ENCODE measurements at places on chromosomes 16 and 17.

GRCh38 chr16:67226804-67227566 lies at the start of gene TMEM208:
TMEM208 (plus strand) TSS chr16:67227130; CDS start chr16:67227219, 89 bp downstream.
- DNase-seq = peak; percentile 97

GRCh38 chr16:8676737-8677375 lies 2.4 kb downstream of the ABAT start:
- DNase-seq = no peak

DNA sequence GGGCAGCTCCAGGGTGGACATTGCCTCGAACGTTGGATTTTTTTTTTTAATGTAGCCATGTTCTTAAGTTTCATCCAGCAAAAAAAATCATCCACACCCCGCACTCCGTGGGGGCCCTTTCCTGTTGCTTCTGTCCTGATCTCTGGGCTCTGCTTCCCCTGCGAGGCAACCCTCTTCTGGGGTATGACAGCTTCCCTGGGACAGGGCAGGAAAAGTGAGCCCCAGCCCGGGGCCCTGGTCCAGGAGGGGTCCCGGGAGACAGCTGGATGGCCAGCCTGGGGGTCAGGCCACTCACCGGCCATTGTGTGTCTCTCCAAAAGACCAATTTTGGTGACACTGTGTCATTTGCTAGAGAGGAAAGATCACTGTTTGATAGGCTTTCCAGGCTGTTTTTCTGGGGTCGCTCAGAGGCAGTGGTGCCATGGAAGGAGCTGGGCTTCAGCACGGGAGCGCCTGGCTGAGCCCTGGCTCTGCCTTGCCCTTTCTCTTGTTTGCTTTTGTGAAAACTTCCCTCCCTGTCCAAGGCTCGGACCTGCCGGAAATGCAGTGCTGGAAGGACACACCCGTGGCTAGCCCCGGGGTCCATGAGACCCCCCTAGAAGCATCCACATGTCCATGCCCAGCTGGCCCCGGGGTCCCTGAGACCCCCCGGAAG lies 41.0 kb upstream of the CHMP6 start:
- no peak for DNase-seq

GRCh38 chr17:43574896-43575525 lies 28.9 kb upstream of the ETV4 start:
- DNase-seq = no peak

DNA sequence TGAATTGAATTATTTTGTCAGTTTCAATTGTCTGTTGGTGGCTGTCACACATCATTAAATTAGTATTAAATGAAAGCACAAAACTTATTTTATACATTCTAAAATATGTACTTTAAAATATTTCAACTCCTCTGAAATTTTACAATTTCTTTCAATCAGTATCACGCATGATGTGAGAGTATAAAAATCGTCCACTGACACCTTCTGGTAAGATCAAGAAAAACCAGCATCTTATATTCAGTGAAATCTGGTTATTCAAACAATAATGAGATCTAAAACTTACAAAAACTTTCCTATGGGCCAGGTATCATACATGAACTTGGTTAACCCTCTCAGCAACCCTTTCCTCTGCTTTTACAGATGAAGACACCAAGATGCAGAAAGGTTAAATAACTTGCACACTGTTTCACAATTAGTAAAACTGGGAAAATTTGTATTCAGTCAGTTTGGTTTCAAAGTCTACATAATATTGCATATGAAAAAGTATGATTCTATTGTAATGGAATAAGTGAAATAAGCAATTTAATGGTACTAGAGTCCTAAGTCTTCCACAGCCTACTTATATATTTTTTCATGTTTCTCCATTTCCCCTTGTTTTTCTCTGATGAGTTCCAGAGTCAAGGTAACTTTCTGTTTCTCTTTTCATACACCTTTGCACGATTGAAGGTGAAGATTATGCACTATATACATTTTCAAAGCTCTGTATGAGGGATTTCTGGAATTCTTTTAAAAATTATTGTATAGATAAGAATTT lies 58.7 kb downstream of the EFCAB5 start:
- no peak for DNase-seq

DNA sequence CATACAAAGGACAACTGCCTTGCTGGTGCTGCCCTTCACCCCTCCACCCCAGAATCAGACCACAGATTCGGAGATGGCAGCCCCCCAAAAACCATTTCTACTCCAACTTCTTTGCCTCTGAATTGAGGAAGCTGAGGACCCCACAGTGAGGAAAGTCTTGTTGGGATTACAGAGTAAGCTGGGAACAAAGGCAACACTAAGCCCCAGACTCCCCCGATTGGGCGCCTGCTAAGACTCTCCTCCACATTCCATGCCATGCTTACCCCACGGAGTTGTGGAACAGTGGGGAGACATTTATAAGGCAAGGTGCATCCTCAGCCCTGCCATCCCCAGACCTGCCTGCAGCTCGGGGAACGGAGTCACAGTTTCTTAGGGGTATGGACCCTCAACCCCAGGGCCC lies 1.9 kb downstream of the GIT1 start:
- DNase-seq = no peak

DNA sequence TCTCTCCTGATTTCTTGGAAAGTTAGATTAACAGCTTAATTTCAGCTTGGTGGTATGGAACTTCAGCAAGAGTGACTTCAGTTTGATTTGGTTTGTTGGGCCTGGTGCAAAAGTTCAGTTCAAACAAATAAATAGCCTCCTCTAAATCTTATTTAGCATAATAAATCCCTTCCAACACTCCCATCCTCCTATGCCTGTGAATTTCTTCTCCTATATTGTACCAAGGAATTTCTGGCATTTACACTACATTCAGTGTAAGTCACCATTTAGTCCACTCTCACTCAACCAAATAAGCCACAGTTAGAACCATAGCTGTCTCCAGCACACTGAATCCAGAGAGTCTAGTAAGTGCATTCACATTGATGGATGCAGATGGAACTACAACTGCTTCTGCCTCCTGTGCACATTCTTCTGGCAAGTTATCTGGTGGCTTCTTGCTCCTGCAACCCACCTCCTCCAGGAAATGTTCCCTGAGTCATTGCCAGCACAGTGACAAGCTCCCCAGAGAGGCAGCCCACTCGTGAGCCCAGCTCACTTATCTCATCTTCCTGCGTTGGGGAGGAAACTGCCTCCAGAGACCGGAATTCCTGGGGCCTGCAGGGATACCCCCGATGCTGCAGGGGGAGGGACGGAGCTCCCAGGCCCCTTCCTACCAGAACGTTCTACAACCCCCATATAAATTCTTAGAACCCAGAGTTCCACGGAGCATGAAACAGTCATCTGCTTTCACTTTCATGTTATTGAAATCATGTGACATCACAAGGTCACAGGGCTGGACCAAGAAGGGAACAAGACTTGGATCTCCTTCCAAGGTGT lies 318.3 kb downstream of the PHKB start:
- DNase-seq = no peak

- DNase-seq = no peak
Measured at GRCh38 chr17:79808763-79809529, 12.1 kb upstream of the CBX8 start.

DNA sequence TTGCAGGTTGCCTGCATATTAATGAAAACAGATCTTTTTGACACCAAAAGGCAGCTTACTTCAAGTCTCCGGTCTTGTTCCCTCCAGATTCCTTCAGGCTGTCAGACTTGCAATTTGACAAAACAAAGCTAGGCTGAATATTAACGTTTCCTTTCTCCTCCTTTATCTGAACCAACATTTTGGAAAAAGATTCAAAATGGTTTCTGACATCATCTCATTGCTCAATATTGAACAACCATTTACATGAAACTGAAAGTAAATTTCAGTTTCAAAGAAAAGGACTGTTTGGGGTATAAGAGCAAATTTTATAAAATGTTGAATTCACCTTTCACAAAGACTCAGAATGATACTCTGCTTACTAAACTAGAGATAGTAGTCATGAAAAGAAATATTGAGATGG lies 521.8 kb downstream of the KCNJ2 start:
- DNase-seq = no peak

DNA sequence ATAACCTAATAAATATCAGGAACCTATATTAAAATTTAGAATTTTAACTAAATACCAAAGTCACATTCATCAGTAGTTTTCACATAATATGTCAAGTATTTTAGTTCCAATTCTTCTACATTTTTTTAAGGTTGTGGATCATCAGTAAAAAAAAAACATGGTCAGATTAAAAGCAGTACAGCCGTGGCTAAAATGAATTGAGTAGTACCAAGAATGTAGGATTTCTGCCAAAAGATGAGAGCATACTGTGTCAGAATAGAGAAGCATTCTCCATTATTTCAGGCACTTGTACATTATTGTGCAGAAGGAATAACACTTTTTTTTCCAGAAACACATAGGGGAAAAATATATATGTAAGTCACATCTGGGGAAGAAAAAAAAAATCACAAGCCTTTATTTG lies 1176.1 kb downstream of the CDH11 start:
- DNase-seq = no peak

DNA sequence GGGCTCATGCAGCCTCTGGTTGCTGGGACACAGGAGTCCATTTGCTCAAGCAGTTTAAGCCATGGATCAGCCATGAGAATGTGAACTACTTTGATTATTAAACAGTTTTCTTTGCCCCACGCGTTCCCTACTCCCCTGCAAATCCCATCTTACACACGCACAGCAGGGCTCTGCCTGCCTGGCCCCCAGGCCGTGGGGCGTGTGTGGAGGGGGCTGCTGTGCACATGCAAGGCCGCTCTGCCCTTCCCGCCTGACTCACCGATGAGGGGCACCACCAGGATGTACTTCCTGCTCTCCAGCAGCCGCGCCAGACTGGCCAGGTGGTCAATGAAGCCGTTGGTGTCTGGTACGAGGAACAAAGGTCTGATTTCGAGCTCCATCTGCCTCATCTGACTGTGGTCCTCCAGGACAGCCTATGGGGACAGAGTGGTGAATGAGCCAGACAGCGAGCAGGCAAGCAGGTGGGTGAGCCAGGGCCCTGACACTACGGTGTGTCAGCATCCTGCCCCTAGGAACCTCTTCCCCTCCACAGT lies 13.7 kb downstream of the HIC1 start:
- DNase-seq = no peak

DNA sequence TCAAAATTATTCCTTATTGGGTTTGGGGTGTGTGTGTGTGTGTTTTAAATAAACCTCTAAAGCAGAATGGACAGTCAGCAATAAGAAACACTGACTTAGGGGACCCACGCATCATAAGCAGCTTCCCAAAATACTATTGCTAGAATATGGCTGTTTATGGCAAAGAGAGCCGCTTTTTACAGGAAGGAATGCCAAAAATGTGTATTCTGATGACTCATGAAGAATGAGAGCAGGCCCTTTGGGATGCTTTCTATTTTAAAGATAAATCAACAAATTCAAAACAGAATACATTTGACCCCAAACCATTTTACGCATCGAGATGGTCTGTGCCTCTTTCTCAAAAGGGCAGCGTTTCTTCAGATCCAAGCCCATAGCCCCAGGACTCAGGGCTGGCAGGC lies 37.5 kb downstream of the ARHGAP17 start:
- DNase-seq = no peak

GRCh38 chr16:71526111-71526631 lies at the start of gene CHST4:
CHST4 (plus strand) TSS chr16:71526426; CDS start chr16:71536678, 10,252 bp downstream.
- no peak for DNase-seq

DNA sequence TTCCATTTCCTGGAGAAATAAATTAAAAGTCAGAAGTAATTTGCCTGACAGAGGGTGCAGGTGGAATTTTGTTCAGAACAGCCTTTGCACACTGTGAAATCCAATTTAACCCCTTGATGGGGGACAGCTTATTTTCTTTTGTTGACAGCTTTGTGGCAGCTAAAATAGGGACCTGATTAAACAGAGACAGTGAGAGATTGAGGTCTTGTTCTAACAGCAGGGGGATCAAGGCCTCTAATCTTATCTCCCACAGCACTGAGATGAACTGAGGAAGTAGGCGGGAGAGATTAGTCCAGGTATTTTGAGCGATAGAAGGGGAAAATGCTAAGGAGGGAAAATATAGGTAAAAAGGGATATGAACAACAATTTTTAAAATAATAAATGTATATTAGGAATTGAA lies 1491.4 kb upstream of the GOT2 start:
- DNase-seq = no peak

DNA sequence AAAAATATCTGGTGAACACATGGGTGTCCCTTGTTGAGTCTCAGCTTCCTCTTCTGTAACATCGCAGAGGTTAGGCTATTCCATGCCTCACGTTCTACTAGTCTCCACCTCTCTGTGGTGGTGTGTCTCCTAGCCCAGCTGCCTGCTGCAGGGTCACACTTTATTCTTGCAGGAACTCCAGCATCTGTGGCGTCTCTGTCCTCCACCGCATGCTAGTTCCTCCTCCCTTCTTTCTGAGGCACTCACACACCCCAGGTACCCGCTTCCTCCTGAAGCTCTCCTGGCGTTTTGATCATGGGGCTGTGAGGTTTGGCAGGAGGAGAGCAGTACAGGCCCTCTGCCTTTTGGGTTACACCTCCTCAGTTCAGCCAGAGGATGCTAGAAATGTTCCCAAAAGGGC lies 9.9 kb upstream of the TEX2 start:
- DNase-seq = no peak

GRCh38 chr16:27822529-27822928 lies 241.0 kb downstream of the GSG1L start:
- no peak for DNase-seq

DNA sequence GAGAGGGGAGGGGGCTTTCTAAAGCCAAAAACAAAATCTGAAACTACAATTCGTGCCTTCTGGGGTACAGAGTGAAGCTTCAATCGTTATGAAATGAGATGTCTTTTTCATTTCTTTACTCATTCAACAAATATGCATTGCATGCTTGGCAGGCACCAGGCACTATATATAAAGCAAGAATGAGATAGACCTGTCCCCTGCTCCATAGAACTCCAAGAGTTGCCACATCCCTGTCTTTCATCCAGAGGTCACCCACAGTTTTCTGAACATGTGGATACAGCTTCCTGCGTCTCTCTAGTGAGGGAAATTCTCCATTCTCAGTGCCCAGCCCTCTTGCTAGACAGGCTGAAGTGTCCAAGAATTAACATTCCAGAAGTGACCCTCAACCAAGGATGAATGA lies 343.2 kb upstream of the MAF start:
- no peak for DNase-seq

- DNase-seq = no peak
Measured at GRCh38 chr17:49755663-49756283, 8.2 kb downstream of the FAM117A start.

GRCh38 chr17:60106340-60107059 lies 27.8 kb upstream of the HEATR6 start:
- DNase-seq = no peak

DNA sequence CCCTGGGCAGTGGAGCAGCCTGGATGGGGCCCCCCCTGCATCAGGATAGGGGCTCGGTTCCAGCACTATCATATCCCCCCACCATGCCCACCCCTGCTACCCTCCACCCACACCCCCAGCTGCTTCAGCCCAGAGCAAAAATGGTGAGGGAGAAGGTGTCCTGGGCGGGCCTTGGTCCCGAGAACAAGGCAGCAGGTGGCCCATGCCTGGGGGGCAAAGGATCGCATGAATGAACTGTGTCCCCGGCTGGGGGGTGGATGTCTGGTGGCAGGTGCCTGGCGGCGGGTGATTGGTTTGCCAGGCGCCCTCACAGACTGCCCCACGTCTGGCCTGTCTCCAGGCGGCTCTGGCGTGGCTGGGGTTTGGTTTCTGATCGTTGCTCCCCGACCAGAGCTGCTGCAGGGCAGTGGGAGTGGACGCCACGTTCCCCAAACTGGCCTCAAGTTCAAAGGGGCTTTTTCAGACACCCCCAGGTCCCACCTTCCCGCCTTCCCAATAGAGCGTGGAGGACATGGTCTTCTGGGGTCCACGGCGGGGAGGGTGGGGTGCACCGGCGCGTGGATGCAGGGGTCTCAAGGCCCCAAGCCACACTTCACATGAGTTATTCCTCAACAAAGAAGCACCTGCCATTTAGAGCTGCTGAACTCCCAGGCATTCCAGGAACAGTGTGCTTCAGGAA lies 12.6 kb downstream of the UTS2R start:
- no peak for DNase-seq

- DNase-seq = no peak
Measured at GRCh38 chr17:2580661-2581060, 12.8 kb upstream of the PAFAH1B1 start.

Measured in CD4-positive, alpha-beta T cell (primary cell).